Heart right ventricle (tissue), 16 donors: ENCODE measurements at places on chromosomes 2 and 18. TPM values are rescaled to one million over a fixed set of nuclear protein-coding genes. Genes with fewer than 3 reads are reported as not detected.
A peak's percentile ranks its signal among the peaks of the same experiment; 100 is the strongest.

- no peaks in the 10 kb centered on the region for H3K36me3 ChIP-seq
- no peak overlapping the region for H3K4me3 ChIP-seq
- no peak overlapping the region for H3K27ac ChIP-seq
- H3K4me1 ChIP-seq, result no peaks in the 10 kb centered on the region
- DNase-seq, result no peak
These were observed 167.2 kb downstream of the FBXO15 start for GRCh38 chr18:73980289-73980979.

DNA sequence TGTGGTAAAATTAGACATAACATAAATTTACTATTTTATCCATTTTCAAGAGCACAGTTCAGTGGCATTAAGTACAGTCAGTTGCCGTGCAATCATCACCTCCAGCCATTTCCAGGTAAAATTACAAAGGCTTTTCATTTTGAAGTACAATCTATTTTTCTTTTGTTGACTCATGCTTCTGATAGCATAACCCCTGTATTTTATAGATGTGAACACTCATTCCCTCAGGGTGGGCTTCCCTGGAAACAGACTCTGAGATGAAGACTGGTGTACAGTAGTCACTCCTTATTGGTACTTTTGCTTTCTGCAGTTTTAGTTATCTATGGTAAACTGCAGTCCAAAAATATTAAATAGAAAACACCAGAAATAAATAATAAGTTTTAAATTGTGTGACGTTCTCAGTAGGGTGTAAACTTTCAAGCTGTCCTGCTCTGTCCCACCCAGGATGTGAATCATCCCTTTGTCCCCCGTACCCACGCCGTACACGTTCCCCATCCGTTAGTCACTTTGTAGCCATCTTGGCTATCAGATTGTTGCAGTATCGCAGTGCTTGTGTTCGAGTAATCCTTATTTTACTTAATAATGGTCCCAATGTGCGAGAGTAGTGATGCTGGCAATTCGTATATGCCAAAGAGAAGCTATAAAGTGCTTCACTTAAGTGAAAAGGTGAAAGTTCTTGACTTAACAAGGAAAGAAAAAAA, 41.1 kb upstream of the NAB1 start:
- peaks cover 11% of the 10 kb centered on the region for H3K4me1 ChIP-seq
- no peaks in the 10 kb centered on the region for H3K36me3 ChIP-seq
- H3K4me3 ChIP-seq, result no peak overlapping the region
- no peak for DNase-seq
- H3K27me3 ChIP-seq, result no peaks in the 10 kb centered on the region

- H3K4me3 ChIP-seq, result peak overlapping the region; percentile 88
- peak overlapping the region; percentile 80 for H3K27ac ChIP-seq
- peaks cover 2% of the 10 kb centered on the region for H3K36me3 ChIP-seq
- no peaks in the 10 kb centered on the region for H3K27me3 ChIP-seq
- DNase-seq, result peak; percentile 24
These were observed 611 bp downstream of the NOL10 start for GRCh38 chr2:10688921-10689807.

DNA sequence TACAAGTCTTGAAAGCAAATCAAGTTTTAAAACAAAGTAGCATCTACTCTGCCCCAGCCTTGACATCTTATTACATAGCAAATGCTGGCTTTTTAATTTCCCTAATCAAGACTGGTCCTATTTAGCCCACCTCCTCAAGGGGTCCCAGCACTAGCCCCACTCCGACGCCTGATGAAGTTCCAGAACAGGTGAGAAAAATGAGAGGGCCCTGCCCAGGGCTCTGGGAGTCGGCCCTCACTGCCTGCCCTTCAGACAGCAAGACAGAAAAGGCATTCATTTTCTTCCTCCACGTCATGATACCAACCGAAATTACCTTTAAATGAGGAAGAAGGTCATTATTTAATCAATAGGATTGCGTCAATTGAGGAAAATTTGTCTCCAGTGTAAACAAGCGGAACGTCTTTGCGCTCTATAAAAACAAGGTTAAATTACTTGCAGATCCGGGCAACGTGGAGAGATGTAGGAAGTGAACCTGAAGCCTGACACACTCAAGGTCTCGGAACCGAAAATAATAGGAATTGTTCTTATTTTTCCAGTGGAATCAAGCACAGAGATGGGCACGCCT, 170.6 kb upstream of the PKDCC start:
- no peaks in the 10 kb centered on the region for H3K36me3 ChIP-seq
- H3K4me3 ChIP-seq, result no peak overlapping the region
- peaks cover 10% of the 10 kb centered on the region for H3K4me1 ChIP-seq
- no peak for DNase-seq
- no peak overlapping the region for H3K27ac ChIP-seq

- H3K27me3 ChIP-seq, result no peaks in the 10 kb centered on the region
- peaks cover 9% of the 10 kb centered on the region for H3K36me3 ChIP-seq
- H3K27ac ChIP-seq, result peak overlapping the region; percentile 45
- DNase-seq, result no peak
- no peak overlapping the region for H3K4me3 ChIP-seq
- no peaks in the 10 kb centered on the region for H3K4me1 ChIP-seq
These were observed 306.7 kb upstream of the CCDC68 start for GRCh38 chr18:55265984-55266383.

GRCh38 chr2:234491897-234492296, 5.0 kb downstream of the ARL4C start:
- H3K4me1 ChIP-seq, result peaks cover 27% of the 10 kb centered on the region
- no peaks in the 10 kb centered on the region for H3K36me3 ChIP-seq
- H3K27ac ChIP-seq, result no peak overlapping the region
- DNase-seq, result no peak
- peaks cover 8% of the 10 kb centered on the region for H3K27me3 ChIP-seq

GRCh38 chr2:135743860-135744259, 2.2 kb downstream of the UBXN4 start:
- peaks cover 33% of the 10 kb centered on the region for H3K36me3 ChIP-seq
- no peak overlapping the region for H3K27ac ChIP-seq
- no peaks in the 10 kb centered on the region for H3K27me3 ChIP-seq

DNA sequence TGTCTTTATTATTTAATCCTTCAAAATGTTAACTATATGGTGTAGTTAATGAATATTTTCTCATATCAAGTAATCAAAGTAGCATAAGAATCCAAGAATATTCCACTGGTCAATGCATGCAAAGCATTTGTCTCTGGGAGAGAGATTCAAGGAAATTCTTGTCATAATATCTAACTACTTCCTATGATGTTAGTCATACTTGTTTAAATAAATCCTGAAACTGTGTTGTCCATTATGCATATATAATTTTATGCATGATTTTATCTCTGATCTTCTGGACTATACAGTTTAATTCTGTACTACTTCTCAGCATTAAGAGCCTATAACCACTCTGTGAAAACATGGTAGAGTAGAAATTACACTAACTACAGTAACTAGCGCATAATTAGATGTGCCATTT, 388.3 kb downstream of the NR4A2 start:
- H3K4me1 ChIP-seq, result no peaks in the 10 kb centered on the region
- no peak for DNase-seq
- H3K36me3 ChIP-seq, result no peaks in the 10 kb centered on the region
- H3K27me3 ChIP-seq, result no peaks in the 10 kb centered on the region

DNA sequence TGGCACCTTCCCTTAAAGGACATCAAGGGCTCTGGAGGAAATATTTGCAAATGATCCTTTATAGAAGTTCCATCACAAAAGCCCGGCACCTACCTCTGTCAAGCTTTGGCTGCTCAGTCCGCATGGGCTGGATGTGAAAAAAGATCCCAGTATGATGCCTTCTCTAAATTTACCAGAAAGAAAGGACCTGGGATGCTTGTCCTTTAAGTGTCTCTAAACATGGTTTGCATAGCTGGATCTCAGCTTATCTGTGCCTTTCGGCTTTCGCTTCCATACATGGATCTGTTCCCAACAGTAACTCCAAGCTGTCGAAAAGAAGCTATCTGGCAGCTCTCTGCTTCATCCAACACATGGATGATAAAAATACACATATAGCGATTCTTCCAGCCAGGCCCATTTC, 60.4 kb upstream of the SLC8A1 start:
- H3K36me3 ChIP-seq, result no peaks in the 10 kb centered on the region
- peak; percentile 65 for DNase-seq
- H3K4me3 ChIP-seq, result peak overlapping the region; percentile 48
- H3K27ac ChIP-seq, result peak overlapping the region; percentile 83
- no peaks in the 10 kb centered on the region for H3K4me1 ChIP-seq

DNA sequence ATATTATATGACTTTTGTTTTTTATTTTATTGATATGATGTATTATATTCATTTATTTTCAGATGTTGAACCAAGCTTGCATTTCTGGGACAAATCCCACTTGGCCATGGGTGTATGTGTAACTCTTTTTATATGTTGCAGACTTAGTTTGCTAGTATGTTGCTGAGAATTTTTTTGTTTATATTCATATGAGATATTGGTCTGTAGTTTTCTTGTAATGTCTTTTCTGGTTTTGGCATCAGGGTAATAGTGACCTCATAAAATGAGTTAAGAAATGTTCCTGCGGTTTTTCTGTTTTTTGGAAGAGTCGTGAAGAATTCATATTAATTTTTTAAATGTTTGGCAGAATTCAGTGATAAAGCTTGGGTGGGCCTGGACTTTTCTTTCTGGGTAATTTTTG, 88.7 kb downstream of the ASB1 start:
- H3K4me3 ChIP-seq, result no peak overlapping the region
- H3K36me3 ChIP-seq, result no peaks in the 10 kb centered on the region
- H3K4me1 ChIP-seq, result no peaks in the 10 kb centered on the region
- no peaks in the 10 kb centered on the region for H3K27me3 ChIP-seq
- H3K27ac ChIP-seq, result no peak overlapping the region
- DNase-seq, result no peak

DNA sequence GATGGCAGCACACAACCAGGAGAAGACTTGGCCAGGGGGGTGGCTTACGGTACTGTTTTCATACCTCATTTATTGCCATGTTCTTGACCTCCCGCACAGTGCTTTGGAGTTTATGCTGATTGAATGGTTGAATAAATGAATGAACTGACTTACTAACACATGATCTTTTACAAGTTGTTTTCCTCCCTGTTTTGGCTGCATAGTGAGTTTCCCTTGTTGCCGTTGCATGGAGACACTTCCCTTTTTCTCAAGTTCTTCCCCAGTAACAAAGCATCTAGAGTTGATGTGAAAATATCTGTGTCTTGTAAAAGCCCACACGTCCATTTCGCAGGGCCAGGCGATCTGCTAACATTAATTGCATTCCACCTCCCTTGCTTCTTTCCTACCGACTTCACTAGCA, 35.7 kb upstream of the RAB1A start:
- no peaks in the 10 kb centered on the region for H3K36me3 ChIP-seq
- H3K27ac ChIP-seq, result peak overlapping the region; percentile 63
- DNase-seq, result no peak
- H3K4me3 ChIP-seq, result no peak overlapping the region

DNA sequence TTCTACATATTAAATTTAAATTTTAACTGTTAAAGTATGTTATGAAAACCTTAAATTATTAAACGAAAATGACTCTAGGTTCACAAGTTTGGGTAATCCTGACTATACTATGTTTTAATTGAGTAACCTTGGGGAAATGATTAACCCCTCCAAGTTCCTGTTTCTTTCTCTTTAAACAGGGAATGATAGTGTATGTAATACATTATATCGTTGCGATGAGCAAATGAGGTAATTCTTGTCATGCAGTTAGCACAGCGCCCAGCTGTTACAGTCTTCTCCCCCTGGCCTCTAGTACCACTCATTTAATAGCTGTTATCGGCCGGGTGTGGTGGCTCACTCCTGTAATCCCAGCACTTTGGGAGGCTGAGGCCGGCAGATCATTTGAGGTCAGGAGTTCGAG, 80.4 kb downstream of the MTA3 start:
- H3K36me3 ChIP-seq, result peaks cover 10% of the 10 kb centered on the region
- H3K4me1 ChIP-seq, result no peaks in the 10 kb centered on the region
- no peak for DNase-seq
- H3K27me3 ChIP-seq, result no peaks in the 10 kb centered on the region

DNA sequence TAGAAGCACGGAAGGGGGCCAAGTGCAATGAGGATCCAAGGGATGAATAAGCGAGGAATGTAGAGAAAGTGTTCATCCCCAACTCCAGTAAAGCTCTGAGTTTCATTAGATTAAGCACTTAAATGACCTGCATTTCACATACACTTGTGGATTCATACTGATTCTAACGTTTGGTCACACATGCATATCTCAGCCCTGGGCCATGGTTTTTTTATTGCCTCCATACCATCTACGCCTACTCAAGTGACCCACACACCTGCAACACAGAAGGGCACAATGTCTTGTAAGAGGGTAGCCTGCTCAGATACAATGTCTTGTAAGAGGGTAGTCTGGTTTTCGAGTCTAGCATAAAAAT, 566 bp upstream of the MRPS5 start:
- H3K4me3 ChIP-seq, result peak overlapping the region; percentile 76
- H3K4me1 ChIP-seq, result peaks cover 14% of the 10 kb centered on the region
- H3K27ac ChIP-seq, result peak overlapping the region; percentile 98
- no peaks in the 10 kb centered on the region for H3K27me3 ChIP-seq

DNA sequence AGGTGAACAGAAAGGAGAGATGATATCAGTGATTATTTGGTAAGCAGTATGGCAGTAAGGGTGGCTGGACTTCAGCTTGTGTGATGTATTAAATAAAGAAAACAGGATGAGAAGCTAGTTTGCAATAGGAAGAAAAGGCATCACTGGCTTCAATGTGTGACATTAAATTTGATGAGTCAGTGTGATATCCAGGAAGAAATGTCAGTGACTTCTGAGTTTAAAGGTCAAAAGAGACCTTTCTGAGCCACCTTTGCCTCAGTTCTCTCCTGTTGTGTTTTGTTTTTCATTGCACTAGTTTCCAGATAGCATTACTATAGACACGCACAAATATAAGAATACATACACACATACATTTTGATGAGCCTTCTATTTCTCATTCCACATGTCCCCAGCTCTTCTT, 105.6 kb downstream of the PIGN start:
- H3K27ac ChIP-seq, result no peak overlapping the region
- no peak for DNase-seq
- H3K36me3 ChIP-seq, result no peaks in the 10 kb centered on the region
- H3K4me3 ChIP-seq, result no peak overlapping the region

GRCh38 chr2:43361286-43361685, 134.9 kb upstream of the ZFP36L2 start:
- no peaks in the 10 kb centered on the region for H3K27me3 ChIP-seq
- H3K27ac ChIP-seq, result no peak overlapping the region
- no peak overlapping the region for H3K4me3 ChIP-seq
- no peaks in the 10 kb centered on the region for H3K4me1 ChIP-seq
- no peaks in the 10 kb centered on the region for H3K36me3 ChIP-seq
- no peak for DNase-seq

DNA sequence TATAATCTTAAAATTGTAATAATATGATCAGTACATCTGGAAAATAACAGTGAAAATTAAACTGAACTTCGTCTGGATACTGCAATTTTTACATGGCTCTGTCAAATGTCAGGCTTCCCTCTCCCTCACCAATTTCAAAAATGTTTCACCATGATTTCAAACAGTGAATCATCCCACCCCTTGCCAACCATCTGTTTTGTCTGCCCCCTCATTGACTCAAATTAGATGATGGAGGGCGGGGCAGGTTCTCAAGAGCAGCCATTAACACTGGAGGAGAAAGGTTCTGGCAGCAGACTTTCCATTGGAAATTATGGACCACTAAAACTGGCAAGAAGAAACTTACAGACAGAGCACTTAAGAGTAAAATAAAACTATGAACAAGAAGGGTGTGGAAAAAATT, 1195.7 kb upstream of the ZEB2 start:
- H3K4me1 ChIP-seq, result no peaks in the 10 kb centered on the region
- H3K27ac ChIP-seq, result no peak overlapping the region
- H3K27me3 ChIP-seq, result no peaks in the 10 kb centered on the region
- H3K36me3 ChIP-seq, result no peaks in the 10 kb centered on the region

The PAX8 gene
- 0.08 TPM for total RNA-seq

The TMEM200C gene
- 0.79 TPM for total RNA-seq

The DYTN gene
- total RNA-seq, result not detected

The NMUR1 gene
- 0.21 TPM for total RNA-seq

The SPDYA gene
- 0.31 TPM for total RNA-seq

The ALPP gene
- not detected for total RNA-seq

The RAB12 gene
- 99.3 TPM for total RNA-seq

The SIX3 gene
- total RNA-seq, result not detected

The TIMM21 gene
- 140 TPM for total RNA-seq
